ENCODE measurements at places on chromosomes 6 and 20.

DNA sequence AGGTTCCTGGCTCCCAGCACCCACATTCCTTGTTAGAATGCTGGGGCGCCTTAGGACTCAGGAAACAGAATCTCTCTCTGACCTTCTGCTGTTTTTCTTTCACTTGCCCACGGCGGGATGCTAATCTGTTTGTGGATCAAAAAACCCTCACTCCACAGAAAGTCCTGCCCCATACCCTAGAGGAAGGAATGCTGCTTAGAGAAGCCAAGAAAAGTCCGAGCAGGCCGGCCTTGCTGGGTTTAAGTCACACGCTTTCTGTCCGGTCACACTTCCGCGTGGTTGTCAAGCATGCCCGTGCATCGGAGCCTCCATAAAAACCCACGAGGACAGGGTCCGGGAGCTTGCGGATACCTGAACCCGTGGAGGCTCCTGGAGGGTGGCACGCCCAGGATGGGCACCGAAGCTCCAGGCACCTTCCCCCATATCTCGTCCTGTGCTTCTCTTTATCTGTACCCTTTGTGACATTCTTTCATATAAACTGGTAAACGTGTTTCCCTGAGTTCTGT, 223.1 kb downstream of the NRN1 start:
- no peak for DNase-seq

DNA sequence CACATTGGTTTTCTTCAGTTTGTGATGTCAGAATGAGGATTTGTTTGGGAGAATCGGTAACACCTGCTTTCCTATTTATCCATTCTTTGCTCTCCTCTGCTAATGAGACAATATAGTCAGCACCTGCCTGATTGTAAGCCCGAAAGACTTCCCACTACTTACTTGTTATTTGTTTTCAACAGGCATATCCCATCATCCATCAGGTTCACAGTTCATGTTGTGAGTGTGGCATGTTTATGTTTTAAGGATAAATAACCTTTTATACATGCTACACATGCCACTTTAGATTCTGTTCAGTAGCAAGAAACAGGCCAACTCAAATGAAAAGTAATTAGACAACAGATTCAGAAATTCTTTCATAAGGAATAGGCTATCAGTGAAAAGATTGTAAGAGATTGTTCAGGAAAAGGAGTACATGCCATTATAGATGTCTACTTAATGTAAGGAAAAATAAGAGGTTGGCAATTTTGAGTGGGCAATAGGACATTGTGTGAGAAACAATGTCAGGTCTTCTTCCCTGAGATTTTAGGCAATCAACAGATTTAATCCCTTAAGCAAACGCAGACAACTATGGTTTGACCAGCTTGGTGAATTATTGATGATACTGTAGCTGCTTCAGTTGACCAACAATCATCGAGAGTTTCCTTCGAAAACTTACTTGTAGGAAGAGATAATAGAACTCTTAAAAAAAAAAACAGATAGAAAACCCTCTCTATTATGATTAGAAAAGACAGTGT, 7.9 kb upstream of the GPRC6A start:
- no peak for DNase-seq

DNA sequence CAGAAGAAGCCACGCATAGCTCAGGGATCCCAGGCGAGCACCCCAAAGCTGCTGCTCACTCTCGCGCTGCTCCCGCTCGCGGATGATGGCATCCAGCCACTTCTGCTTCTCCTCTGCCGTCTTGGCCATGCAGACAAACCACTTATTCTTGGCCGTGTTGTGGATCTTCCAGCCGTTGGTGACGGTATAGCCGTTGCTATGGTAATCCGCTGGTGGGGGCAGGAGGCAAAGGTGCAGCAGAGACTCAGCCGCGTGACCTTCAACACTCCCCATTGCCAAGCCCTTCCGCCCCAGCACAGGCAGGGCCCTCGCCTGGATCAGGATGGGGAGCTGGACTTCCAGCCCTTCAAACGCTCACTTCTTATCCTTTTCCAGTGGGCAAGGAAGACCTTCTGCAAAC, 136.9 kb downstream of the PREX1 start:
- no peak for DNase-seq

DNA sequence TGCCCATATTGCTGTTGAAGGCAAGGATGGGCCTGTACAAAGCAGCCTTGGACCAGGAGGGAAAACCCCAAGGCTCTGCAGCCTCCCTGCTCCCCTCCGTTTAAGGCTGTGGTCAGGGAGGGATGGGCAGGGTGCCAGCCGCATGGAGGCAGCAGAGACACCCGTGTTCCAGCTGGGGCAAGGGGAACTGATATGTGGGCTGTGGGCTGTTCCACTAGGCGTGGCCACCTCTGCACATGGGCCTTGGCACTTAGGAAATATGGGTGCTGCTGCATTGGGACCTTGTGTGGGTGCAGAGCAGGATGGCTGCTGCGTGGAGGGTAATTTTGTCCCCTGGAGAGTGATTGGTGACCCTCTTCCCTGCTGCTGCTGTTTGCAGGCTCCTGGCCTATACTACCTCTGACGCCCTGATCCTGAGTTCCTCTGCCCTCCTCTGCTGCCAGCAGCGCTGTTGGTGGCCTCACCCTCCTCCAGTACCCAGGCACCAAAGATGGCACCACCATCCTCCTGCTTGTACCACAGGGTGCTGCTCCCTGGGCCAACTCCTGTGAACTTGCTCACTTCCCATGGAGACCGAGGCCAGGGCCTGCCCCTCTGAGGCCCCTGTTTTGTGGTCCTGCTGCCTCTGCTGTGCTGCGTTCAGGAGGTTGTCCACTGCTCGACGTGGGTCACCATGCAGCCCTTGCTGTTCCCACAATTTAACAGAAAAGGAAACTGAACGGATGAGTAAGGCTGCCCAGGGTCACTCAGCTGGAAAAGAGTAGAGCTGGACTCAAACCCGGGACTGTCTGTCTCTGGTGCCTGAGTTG, 35.3 kb downstream of the PANK2 start:
- no peak for DNase-seq

DNA sequence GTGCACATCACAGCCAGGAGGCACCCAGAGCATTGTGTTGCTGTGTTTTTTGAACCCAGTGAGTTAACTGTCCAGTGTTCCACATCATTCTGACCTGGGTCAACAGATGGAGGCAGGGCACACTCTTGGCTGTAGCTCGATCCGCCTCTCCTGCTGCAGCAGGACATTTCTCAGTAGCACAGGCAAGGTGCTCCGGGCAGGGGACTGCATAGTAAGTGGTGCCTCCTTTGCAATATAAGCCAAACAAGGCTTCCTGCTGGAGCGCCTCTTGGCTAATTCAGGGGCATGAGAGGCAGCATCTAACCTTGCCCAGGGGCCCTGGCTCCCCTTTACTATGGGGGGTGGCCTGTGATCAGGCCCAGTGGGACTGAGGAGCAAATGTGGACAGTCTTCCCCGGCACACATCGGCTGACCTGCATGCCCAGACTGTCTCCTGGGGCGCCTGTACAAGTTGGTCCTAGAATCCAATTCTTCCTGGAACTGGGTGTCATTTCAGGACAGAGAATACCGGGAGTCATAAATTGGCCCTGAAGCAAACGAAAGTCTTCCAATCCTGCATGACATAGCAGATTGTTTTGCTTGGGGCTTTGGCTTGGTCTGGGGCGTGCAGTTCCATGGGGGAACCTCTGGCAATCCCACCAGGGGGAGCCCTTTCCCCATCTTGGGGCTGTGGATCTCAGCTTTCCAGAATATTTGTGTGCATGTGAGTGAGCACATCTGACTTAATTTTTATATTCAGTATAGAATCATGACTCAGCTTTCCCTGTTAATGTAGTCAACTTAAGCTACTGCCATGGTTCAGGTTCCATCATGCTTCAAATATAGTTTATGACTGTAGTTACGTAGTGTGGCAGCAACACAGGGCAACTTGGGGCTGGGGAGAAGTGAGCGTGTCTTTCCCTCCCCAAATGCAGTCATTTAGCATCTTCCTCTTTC, 56.0 kb upstream of the DDR1 start:
- DNase-seq = peak; percentile 59

GRCh38 chr6:22250486-22250885, 46.4 kb downstream of the PRL start:
- DNase-seq = no peak

DNA sequence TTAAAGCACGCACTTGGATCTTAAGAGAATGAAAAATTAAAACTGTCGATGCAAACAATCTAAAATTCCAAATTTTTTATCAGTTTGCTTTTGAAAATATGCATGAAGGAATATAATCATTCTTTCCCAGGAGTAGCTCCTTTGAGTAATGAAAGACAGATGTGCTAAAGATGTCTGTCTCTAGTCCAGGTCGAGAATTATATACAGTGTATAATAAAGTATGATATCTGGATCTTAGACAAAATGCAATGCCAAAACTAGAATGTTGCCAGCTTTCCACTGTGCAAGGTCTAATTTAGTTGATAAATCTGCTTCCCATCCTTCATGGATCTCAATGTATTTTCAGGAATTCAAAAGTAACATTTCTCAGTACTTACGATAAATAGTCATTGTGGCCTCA, 65.1 kb upstream of the ADGRG6 start:
- no peak for DNase-seq

DNA sequence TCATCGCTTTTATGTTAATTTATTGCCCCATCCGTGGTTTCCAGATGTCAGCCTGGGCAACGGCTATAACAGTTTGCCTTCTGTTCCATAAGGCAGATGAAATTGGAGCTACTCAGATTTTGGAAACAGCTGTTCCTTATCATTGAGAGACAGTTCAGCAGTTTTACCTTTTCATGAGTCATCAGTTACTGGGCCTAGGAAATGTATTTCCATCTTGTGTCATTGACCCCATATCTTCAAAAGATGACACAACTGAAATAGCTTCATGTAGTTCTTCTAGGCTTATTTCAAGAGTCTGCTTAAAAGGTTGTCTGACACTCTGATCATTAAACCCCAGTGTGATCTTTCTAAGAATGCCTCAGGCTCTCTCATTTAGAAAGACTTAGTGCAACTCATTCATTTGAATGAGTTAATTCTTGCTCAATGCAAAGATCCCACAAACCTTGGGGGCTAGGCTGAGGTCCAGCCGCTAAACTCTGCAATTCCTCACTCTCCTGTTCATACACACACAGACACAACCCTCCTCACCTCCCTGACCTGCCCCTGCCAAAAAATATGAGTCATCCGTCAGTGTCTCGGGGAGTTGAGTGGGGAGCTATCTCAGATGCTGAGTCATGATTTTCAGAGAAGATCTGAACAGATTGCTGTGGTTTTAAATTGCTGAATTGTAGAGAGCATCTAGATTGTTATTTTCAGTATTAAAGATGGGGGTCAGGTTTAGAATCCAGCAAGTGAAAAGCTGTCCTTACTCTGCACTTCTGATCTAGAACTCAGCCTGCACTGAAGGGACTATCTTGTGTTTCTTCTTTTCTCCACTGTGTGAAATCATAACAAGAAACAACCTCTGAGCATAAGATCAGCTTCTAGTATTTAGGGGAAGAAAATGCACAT, 61.8 kb downstream of the RPP40 start:
- DNase-seq = peak; percentile 5

DNA sequence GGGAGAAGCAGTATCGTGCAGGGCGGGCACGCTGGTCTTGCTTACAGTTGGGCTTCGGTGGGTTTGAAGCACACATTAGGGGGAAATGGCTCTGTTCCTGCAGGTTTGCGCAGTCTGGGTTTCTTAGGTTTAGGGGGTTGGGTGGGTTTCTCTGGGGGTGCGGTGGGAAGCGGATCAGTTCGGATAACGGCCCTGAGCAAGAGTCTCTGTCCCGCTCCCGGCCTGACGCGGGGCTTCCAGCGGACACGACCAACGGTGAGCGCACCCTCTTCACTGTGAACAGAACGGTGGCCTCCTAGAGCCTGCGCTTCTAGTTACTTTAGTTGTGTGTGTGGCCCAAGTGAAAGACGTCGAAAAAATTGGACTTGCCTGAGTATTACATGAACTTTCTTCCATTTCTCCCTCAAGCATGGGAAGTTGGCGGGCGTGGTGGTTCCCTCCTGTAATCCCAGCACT, 635 bp upstream of the ELOVL2 start:
- no peak for DNase-seq

DNA sequence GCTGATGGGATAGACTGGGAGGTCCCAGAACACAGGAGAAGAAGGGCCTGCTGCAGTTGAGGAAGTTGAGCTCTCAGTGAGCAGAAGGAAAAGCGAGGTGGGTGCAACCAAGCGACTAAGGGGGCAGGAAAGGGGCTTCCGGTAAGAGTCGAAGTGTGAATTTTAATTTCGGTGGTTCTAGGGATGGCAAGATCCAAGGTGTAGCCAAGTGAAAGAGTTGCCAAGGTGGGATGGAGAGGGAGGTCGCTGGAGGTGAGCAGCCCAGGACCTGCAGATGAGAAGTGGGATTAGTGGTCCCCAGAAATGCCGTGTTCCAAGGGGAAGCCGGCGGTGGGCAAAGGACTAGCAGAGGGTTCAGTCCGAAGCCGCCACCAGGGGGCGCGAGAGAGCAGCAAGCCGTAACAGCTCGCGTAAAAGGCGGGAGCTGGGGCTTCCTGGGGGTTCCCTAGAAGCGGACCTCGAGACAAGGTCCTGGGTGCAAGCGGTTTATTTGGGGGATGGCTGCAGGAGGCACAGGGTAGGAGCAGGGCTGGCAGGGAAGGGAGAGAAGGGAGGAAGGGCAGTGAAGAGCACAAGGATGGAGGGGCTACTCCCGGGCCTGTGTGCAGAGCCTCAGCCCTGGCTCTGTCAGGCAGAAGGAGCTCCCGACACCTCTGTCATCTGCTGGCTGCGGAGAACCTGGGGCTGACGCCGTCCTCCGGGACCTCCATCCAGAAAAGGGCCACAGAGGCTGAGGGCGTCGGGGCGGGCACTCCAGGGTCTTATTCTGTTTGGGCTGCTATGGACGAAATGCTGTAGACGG, 103.6 kb downstream of the PAX1 start:
- DNase-seq = no peak

DNA sequence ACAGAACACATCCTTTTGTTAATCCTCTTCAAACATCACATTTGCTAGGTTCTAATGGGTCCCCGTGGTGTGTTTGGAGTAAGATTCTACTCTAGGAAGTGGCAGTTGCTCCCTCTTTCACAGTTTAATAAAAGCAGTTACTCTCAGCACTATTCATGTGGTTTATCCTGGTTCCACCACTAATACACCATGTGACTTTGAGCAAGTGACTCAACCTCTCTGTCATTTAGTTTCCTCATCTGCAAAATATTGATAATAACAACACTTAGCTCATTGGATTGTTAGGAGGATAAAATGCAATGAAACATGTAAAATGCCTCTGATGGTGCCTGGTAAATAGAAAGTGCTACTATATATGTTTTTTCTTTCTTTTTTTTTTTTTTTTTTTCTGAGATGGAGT, 488.0 kb upstream of the NOX3 start:
- no peak for DNase-seq

DNA sequence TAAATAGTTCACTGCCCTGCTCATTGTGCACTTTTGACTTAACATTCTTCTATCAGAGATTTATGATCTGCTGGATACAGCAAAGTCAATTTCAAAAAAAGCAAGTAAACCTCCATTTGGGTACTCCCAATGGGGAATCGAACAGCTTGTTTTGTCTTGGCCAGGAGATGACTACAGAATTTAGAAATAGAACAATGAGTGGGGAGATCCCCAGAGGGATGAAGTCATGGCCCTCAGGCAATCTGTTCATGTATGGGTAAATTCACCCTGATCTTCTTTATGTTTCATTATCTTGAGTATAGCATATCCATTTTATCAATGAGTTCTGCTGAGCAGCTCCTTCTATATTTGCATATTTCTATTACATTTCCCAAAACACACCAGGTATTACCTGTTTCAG, 1681.9 kb downstream of the HACE1 start:
- DNase-seq = no peak
